ENCODE measurements at places on chromosomes 11 and 22.

DNA sequence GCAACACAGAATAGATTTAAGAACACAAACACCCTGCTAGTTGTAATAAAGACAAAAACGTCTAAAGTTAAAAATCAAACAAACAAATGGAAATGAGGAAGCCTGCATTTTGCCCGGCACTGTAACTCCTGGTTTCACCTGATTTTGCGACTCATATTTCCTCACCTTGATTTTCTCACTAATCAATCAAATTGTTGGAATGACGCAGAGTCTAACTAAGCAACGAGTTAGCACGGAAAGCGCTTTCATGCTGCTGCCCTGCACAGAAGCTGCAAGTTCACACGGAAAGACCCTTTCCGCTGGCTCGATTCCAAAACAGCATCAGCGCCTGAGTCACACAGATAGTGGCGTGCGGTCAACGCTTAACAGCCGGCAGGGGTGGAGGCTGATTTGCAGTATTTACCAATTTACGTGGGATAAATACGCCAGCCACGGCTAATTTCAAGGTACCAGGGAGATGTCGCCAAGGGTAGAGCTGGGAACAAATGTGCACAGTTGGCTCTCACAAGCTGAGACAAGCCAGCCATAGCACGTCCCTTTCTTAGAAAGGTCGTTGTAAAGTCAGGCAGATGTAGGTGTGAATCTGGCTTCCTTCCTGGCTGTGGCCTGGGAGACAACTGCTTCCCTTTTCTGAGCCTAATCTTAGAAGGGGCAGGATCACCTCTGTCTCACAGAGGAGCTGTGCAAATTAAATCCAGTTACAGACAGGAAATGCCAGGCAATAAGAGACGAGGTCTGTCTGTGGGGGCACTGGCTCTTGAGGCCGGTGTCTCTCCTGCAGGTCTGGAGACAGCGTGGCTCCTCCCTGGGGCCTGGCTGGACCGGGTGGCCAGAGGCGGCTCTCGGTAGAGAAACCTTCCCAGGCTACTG is 76.9 kb upstream of the TTLL12 start:
- peak; percentile 58 for DNase-seq

- DNase-seq, result peak; percentile 92
Observed at GRCh38 chr11:8832571-8833260, 78.3 kb upstream of the AKIP1 start.

GRCh38 chr22:48422900-48423480 is 1404.7 kb downstream of the BRD1 start:
- no peak for DNase-seq

DNA sequence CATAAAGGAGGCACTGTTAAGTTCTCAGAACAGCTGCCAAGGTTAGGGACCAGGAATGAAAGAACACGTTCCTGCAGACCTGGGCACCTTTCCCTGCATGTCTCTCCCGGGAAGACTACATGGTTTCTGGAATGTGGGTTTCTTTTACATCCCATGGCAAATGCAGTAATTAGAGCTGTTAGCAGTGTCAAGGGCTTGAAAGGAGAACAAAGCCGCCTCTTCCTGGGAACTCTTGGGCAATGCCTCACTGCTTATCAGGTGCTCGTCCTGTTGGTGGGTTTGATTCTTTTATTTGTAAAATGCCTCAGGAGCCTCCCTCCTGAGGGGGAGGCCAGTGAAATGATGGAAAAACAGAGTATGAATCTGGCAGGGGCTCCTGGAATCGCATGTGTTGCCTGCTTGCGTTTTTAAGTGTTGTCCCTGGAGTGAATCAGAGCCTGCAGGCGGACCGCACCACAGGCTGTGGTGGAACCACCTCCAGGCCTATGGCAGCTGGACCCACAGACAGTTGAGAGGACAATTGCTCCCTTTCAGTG is 723 bp upstream of the C22orf31 start:
- DNase-seq, result no peak

GRCh38 chr11:9533736-9534473 is 39.6 kb upstream of the WEE1 start:
- no peak for DNase-seq

DNA sequence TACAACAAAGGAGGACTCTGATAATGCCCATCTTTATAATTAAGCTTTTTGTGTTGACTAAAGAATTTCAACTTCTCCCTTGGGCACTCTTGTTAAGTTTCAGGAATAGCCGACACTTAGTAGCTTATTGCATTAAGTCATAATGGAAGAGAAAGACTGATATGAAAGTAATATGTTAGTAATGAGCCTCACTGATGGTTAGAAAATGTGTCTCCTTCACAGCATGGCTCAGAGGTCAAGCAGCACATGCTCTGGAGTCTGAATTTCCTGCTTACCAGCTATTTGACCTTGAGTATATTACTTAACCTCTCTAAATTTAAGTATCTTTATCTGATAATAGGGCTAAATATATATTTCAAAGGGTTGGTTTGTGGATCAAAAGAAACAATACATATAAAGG is 39.0 kb downstream of the PDGFD start:
- no peak for DNase-seq

DNA sequence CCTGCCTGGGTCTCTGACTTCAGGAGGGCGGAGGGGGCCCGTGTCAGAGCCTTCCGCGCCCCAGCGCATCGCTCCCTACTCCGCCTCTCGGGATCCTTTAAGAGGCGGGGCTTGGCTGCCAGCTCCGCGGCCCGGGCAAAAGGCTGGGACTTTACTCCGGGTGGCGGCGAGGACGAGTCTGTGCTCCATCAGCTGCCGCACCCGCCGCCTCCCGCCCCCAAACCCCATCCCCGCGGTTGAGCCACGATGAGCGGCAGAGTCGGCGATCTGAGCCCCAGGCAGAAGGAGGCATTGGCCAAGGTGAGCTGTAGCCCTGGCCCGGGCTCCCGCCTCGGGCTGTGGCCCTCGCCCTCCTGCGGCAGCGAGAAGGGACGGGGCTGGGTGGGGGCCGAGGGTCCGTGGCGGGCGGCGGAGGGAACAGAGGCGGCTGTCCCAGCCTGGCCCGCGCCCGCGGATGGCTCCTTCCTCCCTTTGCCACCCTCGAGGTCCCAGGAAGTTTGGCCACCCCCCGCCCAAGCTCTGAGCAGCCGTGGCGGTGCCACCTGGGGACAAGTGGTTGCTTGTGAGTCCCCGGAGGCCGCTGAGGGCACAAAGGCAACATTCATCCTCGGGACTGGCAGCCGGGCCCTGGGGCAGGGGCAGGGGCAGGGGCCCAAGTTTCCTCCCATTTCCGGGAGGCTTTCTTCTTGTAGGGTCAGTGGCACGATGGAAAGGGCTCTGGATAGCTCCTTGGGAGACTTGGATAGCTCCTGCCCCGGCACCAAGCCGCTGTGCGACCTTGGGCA is at the start of gene SEC14L2:
TSS of gene SEC14L2 (plus strand) at position 148 of the 785 bp plus-strand sequence. CDS start at position 247, 99 bp downstream.
- peak; percentile 32 for DNase-seq

GRCh38 chr11:134555510-134555909 is 143.5 kb upstream of the B3GAT1 start:
- no peak for DNase-seq

- no peak for DNase-seq
Observed at GRCh38 chr22:18057568-18058209, 20.1 kb upstream of the PEX26 start.

- no peak for DNase-seq
Observed at GRCh38 chr11:30329150-30329940, 6.4 kb downstream of the ARL14EP start.

DNA sequence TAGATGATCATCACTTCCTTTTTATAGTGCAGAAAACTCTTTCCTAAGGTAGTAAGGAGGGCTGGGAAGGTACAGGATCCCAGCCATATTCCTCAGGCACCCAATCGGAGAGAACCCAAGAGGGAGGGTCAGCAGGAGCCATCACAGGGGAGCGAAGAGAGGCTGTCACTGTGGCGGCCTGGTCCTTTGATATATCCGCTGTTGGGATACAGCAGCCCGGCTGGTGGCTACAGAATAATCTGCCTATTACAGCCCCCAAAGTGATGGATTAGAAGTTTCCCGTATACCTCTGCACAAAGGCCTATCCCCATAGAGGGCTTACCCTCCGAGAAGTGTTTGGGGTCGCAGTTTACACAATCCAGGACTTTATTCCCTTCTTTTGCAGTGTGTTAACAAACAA is 48.5 kb downstream of the OR4D9 start:
- no peak for DNase-seq

GRCh38 chr11:111574373-111575225 is 27.6 kb upstream of the SIK2 start:
- DNase-seq, result no peak
